Caco-2 (cell line): ENCODE measurements at places on chromosomes 7 and 10. TPM values are rescaled to one million over a fixed set of nuclear protein-coding genes. Genes with fewer than 3 reads are reported as not detected.

DNA sequence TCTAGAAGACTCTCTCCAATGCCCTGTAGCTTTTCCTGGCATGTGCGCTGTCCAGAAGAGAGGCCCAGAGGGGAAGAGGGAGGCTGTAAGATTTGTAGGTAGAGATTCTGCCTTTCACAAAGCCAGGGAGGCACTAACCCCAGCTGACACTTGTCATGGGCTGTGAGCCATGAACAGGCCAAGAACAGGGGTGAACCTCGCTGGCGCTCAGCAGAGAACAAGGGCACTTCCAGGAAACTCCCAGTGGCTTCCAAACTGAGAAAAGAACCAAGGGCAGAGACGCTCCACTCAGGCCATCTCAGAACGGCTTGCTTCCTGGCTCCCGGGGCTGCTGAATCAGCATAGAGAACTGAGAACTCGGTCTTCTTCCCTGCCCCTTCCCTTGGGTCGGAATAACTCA is 257.8 kb upstream of the ZNF32 start:
- H3K27ac ChIP-seq = no peak overlapping the region
- no peaks in the 10 kb centered on the region for H3K4me1 ChIP-seq
- no peak for DNase-seq
- no peaks in the 10 kb centered on the region for H3K27me3 ChIP-seq
- H3K4me3 ChIP-seq = no peak overlapping the region
- H3K36me3 ChIP-seq = no peaks in the 10 kb centered on the region

GRCh38 chr10:100182281-100182680 is 3.5 kb downstream of the ERLIN1 start:
- peak overlapping the region; percentile 1 for H3K27ac ChIP-seq
- H3K4me3 ChIP-seq = no peak overlapping the region
- no peak for DNase-seq
- peaks cover 21% of the 10 kb centered on the region for H3K4me1 ChIP-seq
- no peaks in the 10 kb centered on the region for H3K36me3 ChIP-seq

- H3K27me3 ChIP-seq = no peaks in the 10 kb centered on the region
- peaks cover 19% of the 10 kb centered on the region for H3K4me1 ChIP-seq
- no peak for DNase-seq
- no peak overlapping the region for H3K27ac ChIP-seq
Measured at GRCh38 chr7:99733448-99733847, 1.5 kb downstream of the CYP3A7 start.

Gene TUBAL3
- total RNA-seq = 0.39 TPM in 1 of 2 replicates, not detected in the other

Gene NPSR1
- not detected in 2 replicates for total RNA-seq
